LoVo (cell line): ENCODE measurements at places on chromosomes 12 and 14.

GRCh38 chr12:113174461-113175384 is 10.6 kb downstream of the DDX54 start:
- peak; percentile 59 for DNase-seq

DNA sequence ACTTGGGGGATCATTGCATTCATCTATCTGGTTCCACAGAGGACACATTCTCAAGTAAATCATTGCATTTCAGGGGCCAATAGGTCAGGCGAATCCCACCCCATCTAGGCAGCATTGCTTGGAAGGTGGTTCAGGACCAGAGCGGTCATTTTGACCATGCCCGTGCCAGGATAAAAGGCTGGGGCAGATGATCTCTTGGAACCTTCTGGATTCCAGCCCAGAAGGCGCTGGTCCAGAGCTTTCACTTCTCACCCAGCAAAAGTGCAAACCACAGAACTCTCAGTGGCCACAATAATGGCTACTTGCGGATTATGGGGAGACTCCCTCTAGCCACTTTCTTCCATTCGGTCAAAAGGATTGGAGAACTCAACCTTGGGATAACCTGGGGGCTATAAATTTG is 595 bp upstream of the KRT85 start:
- no peak for DNase-seq

DNA sequence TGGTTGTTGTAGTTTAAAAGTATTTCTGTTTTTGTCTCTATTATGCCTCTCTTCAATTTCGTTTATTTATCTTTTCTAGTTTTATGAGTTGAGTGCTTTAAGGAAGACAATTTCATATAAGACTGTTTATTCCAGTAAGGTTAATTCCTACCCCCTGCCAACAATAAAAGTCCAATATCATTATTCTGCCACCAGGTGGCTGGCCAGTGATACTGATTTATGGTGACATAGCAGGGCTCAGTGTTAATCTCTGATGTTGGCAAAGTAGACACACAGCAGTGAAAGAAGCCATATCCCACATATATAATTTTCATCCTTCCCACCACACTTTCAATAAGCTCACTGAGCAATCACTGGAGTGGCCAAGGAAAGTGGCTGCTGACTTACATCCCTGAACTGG is 69.0 kb upstream of the BMP4 start:
- DNase-seq, result no peak

DNA sequence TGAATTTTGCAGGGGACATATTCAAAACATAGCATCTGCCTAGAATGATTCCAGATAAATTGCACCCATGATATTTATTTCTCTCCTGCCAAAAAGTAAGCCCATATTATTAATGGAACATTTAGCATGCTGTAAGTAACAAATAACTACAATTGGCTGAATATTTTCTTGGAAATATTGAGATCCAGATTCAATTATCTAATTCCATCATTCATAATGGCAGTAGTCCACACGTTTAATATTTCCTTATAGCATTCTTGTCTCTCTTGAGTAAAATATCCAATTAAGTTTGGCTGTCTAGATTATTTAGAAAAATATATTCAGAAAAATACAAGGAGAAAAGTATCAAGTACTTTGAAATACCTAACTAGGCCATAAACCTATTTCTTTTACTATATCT is 157.5 kb downstream of the FLRT2 start:
- DNase-seq, result no peak
